NCI-H2081 (cell line): ENCODE measurements at places on chromosomes 1 and 21.
A peak's percentile ranks its signal among the peaks of the same experiment; 100 is the strongest.

GRCh38 chr1:1436630-1437032 lies 1.1 kb downstream of the VWA1 start:
- DNase-seq = no peak

DNA sequence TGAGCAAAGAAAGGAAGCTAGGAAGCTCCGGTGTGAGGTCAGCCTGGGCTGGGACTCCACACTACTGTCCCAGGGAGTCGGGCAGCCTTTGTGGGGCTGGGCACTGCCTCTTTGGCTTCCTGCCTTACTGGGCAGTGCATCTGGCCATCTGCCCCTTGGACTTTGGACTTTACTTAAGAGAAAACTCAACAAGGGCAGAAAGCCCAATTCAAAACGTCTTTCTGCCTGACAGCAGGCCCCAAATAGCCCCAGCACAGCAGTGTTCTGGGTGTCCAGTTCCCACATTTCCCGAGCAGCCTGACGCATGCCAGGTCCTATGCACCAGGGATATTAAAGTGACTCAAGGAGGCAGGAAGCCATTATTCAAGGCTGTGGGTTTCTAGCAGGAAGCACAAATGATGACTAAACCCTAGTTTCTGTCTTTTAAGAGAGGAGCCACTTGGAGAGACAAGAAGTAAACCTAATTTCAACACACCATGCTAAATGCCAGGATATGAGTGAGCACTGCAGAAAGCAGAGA lies 37.9 kb upstream of the EDEM3 start:
- no peak for DNase-seq

- DNase-seq = no peak
Measured at GRCh38 chr1:30847358-30847972, 61.1 kb downstream of the SDC3 start.

GRCh38 chr1:43321331-43321891 lies 16.2 kb upstream of the MPL start:
- no peak for DNase-seq

DNA sequence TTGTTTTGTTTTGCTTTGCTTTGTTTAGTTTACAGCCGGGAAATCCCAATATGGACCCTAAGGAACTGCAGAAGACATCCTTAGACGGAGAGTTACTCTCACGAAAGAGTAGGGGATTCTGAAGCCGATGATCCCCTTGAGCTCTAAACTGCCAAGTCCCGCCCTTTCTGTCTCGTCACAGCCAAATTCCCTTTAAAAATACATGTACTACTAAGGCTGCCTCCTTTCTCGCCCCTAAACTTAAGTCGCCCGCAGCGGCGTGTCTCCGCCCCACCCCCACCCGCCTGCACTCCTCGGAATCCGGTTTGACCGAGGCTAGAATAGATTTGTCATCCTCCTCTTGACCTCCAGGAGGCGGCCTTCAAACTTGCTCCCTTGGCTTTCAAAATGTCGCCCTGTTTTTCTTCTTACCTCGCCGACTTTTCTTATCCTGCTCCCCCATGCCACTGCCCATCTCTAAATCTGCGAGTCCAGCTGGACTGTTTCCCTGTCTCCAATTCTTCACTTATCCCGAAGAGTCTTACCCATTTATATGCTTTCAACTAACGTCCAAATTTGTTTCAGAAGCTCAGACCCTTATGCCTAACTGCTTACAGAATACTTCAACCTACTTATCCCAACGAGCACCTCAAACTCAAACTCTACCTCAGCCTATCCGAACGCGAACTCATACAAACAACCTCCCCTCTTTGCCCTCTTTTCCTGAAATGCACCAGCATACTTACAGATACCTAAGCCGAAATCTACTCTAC lies 10.9 kb upstream of the BOLA1 start:
- DNase-seq = peak; percentile 74

- DNase-seq = no peak
Measured at GRCh38 chr1:60223158-60223557, 149.6 kb upstream of the C1orf87 start.

DNA sequence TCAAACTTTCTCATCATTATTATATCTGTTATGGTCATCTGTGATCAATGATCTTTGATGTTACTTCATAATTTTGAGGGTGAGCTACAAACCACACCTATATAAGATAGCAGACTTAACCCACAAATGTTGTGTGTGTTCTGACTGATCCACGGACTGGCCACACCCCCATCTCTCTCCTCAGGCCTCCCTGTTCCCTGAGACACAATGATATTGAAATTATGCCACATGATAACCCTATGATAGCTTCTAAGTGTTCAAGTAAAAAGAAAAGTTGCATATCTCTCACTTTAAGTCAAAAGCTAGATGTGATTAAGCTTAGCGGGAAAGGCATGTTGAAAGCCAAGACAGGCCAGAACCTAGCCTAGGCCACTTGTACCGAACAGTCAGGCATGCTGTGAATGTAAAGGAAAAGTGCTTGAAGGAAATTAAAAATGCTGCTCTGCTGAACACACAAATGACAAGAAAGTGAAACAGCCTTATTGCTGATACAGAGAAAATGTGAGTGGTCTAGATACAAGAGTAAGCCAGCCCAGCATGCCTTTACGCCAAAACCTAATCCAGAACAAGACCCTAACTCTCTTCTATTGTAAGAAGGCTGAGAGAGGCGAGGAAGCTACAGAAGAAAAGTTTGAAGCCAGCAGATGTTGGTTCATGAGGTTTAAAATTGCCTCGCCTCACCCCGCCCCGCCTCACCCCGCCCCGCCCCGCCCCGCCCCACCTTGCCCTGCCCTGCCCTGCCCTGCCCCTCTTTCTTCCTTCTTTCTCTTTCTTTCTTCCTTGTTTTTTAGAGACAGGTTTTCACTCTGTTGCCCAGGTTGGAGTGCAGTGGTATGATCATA lies 16.5 kb downstream of the CTSS start:
- no peak for DNase-seq

DNA sequence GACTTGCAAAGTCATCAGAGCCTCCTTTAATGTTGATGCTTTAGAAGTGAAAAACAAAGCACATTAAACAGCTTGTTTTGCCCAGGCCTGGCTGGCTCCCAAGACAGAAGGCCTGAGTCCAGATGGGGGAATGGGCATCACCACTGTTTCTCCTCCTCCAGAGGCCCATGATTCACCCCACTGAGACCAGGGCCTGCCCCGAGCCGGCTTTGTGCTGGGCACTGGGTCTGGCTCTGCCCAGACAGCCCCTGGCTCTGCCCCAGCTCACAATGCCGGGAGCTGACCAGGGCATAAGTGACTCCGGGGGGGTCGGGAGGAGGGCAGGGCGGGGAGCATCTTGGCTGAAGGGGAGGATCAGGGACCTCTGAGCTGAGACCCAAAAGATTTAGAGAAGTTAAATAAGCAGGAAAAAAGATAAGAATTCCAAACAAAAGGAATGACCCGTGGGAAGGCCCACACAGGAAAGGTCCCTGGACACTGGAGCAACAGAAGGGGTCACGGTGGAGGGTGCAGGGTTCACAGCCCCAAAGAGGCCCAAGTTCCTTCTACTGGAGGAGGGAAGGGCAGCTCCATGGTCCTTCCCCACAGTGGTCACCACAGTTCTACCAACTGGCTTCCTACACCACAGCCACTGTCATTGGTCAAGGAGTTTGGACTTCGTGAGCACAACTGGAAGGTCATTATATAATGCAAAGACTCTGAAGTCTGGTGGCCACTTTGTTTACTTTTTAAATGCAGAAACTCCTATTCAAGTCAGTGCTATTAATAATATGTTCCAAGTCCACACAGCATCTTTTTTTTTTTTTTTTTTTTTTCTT lies 5.5 kb downstream of the C2CD2 start:
- DNase-seq = no peak

DNA sequence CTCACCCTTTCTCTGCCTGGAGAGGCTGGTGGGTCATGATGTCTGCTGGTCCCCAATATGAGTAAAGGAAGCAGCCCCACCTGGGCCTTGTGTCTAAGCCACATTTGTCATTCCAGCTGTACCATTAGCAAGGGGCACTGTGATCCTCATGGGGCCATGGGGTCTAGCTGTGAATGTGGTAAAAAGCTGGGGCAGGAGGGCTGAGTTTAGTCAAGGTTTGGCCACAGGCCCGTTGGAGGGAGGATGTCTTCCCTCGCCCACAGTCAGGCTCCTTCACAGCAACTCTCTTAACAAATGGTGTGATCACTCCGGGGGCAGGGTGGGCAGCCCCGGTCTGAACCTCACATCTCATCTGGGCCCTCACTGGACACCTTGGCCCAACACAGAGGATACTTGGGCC lies 115.4 kb downstream of the DMRTB1 start:
- DNase-seq = no peak

DNA sequence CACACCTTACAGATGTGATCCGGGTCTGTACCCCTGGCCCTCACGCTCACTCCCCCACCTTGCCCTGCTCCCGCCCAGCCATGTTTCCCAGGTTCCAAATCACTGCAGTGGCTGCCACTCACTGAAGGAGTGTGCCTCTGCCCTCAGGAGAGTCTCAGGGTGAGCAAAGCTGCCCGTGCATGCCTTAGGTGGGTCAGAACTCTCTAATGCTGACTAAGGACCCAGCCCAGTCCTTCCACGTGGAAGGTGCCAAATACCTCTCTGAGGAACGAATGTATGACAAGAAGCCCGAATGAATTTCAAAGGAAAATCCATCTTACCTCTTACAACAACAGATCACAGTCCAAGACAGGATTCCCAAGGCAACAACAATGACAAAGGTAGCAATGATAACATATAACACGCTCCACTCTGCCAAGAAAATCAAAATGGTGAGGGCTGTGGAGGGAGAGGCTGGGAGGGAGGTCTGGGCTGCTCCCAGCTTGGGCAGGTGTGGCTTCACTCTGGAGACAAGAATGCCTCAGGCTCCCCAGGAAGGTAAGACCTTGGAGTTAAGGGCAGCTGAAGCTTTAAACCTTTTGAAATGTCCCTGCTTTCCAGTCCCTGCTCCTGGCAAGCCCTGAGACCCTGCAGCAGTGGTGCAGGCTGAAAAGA lies 115.2 kb downstream of the KIAA0319L start:
- DNase-seq = no peak

- DNase-seq = no peak
Measured at GRCh38 chr1:20428841-20429240, 57.2 kb downstream of the CAMK2N1 start.

DNA sequence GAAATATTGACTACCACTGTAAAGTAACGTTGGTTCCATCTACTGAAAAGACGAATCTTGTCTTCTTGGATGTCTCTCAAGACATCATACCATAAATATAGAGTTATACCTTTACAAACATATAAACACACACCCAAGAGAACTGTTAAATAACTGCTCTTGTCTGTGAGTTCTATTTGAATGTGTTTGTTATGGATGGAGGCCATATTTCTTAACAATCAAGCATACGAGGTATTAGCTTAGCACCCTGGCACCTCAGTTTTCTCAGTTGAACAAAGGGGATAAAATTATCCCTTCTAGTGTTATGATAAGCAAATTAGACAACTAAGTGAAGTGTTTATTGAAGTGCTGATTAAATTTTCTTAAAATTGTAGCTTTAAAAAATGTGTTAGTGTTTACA lies 336.6 kb upstream of the ZRANB2 start:
- no peak for DNase-seq
